ENCODE measurements at places on chromosomes 16 and 17. TPM values are rescaled to one million over a fixed set of nuclear protein-coding genes. Genes with fewer than 3 reads are reported as not detected.

DNA sequence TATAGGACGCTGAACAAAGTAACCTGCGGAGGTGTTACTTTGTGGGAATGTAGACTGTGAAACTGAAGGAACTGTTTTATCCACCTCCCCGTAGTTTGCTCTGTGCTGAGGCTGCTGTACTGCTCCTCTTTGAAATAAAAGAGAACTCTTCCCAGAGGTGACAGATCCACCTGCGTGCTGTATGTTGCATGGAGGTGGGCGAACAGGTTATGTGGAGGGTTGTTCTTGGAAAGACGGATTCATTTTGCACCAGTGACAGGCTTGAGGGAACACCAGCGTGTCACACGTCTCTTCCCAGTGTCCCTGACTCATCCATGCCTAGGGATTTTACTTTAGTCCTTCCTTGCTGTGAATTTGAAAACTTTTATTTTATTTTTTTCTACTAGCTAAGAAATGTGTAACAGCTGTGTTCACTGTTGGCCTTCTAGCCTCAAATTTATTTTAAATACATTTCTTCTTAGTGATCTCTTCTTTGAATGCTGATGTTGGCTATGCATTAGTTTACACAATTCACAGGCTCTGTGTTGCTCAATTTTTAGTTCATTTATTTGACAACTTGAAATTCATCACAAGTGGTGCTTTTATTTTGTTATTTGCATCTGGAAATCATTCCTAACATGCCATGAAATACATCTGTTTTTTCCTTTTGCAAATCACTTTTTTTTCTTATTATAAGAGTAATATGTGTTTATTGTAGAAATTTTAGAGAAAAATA lies 512.4 kb downstream of the CDH13 start:
- no peak for DNase-seq

GRCh38 chr16:35174016-35174415 lies 1714.6 kb downstream of the TP53TG3F start:
- DNase-seq = no peak

HOXB8 gene
- total RNA-seq = 0.51 TPM

NPIPB4 gene
- 18.2 TPM for total RNA-seq

DNA sequence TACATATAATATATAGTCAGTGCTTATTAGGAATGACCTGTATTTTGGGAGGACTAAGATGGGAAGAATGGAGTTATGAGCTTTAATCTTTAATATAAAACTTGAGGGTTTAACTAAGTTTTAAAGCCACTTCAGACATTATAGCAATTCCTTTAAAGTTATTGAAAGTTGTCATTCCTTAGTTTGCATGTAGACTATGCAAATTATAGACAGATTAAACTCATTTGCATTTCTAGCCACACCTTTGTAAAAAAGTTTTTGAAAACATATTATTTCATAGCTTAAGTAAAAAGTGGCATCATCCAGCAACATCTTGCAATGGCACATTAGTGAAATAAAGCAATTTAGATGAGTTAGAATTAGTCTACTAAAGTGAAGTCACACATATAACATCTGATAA lies 49.8 kb downstream of the C17orf58 start:
- DNase-seq = no peak

DNA sequence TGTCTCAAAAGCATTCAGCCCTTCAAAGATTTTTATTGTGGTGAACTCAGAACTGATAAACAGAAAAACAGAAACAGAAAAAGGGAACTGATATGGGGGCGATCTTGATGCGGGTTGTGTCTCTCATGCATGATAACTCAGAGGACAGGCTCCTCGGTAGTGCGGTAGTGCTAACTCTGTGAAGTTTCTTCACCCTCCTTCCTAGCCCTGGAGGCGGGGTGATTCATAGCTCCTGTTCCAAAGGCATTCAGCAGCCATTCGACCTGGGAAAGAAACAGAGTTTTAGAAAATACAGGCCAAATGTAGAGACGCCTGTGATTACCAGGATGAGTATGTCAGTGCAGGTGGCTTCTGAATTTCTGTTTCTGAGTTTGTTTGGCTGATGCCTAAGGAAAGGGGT lies 5.5 kb upstream of the MAF start:
- DNase-seq = no peak

- DNase-seq = peak; percentile 27
Measured at GRCh38 chr17:81961087-81961511, at the start of gene NOTUM. Gene NOTUM (minus strand): TSS chr17:81961187. CDS start chr17:81960909, 278 bp downstream.

- no peak for DNase-seq
Measured at GRCh38 chr16:83989300-83989699, 21.3 kb downstream of the NECAB2 start.

DNA sequence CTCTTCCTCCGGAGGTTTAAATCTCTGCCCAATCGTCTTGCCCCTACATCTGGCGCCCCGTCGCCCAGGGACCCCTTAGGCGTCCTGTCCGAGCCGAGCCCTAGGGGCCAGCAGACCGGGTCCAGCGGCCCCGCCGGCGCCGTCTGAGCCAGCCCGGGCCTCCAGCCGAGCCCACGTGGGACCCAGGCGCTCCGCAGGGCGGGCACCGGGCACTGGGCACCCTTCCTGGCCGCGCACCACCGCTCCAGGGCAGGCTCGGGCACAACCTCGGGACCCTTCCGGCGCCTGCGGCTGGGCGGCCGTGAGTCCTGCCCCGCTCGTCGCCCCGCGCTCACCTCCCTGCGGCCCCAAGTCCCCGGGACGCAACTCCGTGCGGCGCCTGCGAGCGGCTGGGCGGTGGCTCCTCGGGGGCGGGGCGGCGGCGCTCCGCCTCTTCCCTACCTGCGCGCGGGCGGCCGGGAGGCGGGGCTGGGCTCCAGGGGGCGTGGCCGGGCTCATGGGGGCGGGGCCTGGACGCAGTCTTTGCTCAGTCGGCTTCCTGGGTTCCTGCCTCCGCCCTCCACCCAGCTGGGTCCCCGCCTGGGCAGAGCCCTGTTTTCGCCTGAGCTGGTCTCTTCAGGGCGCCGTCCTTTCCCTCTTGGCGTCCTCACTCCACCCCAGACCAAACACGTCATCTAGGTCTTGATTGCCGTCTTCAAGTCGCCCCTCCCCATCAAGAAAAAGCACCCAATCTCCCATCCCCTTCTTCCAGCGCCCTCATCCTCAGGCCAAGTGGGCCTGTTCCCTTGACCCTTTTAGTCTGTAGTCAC lies at the start of gene RHBDF2:
Gene RHBDF2 (minus strand): TSS at position 406 of the 809 bp plus-strand sequence. CDS start 19,899 bp downstream, outside the sequence.
- DNase-seq = peak; percentile 70

DNA sequence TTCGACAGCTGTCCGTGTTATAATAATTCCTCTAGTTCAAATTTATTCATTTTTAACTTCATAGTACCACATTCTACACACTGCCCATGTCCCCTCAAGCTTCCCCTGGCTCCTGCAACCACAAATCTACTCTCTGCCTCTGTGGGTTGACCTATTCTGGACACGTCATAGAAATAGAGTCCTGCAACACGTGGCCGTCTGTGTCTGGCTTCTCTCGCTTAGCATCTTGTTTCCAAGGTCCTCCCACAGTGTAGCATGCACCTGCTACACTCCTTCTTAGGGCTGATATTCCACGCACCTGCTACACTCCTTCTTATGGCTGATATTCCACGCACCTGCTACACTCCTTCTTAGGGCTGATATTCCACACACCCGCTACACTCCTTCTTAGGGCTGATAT lies 16.5 kb downstream of the SCGB1C2 start:
- no peak for DNase-seq

- no peak for DNase-seq
Measured at GRCh38 chr16:81705261-81705660, 73.8 kb upstream of the PLCG2 start.

DNA sequence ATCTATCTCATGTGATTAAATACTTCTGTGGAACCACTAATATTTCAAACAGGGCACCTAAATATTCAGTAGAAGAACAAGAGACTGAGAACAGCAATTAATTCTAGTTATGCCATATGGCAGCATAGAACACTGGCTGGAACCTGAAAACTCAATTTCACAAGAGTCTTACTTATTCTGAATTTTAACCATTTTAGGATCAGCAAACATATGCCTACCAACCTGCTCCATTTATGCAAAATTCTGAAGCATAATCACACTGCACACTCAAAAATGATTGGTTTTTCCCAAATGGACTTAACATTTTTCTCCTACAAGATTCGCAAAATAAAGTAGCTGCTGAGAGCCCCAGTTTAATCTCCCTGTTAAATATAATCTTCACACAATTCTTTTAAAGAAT lies 43.2 kb downstream of the SKAP1 start:
- DNase-seq = no peak

DNA sequence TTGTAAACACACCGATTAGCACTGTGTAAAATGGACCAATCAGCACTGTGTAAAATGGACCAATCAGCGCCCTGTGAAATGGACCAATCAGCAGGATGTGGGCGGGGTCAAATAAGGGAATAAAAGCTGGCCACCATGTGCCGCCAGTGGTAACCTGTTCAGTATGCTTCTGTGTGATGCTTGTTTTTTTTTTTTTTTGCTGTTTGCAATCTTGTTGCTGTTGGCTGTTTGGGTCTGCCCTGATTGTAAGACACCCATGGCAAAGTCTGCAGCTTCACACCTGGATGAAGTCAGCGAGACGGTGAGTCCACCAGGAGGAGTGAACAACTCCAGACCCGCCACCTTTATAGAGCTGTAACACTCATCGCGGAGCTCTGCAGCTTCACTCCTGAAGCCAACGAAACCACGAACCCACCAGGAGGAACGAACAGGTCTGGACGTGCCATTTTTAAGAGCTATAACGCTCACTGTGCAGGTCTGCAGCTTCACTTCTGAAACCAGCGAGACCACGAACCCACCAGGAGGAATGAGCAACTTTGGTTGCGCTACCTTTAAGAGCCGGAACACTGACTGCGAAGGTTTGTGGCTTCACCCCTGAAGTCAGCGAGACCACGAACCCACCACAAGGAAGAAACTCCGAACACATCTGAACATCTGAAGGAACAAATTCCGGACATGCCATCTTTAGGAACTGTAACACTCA lies 85.0 kb upstream of the MED9 start:
- no peak for DNase-seq

GPRC5B gene
- total RNA-seq = 4.5 TPM

ADAP2 gene
- total RNA-seq = 4.3 TPM

Data from fibroblast of lung (primary cell).